ENCODE measurements at places on chromosomes 2 and 18.

DNA sequence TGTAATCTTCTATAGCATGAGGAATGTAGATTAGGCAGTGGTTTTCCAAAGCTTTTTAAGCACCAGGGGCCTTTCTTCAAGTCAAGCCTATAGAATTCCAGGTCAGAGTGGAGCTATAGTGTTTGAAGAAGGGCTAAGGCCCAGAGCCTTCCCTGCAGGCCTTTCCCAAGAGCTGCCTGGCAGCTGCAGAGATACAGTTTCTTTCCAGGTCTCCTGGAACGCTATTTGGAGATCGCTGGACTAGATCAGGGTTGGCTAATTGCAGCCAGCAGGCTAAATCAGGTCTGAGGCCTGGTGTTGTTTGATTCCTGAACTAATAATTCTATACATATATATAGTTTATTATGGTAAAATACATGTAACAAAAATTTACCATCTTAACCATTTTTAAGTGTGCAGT is 319.0 kb upstream of the SPRED2 start:
- no peak for DNase-seq

- DNase-seq, result no peak
Measured at GRCh38 chr2:5938566-5938896, 246.3 kb downstream of the SOX11 start.

- no peak for DNase-seq
Measured at GRCh38 chr2:139080244-139080643, 300.1 kb upstream of the NXPH2 start.

GRCh38 chr18:24187049-24187448 is 48.2 kb downstream of the CABYR start:
- no peak for DNase-seq

DNA sequence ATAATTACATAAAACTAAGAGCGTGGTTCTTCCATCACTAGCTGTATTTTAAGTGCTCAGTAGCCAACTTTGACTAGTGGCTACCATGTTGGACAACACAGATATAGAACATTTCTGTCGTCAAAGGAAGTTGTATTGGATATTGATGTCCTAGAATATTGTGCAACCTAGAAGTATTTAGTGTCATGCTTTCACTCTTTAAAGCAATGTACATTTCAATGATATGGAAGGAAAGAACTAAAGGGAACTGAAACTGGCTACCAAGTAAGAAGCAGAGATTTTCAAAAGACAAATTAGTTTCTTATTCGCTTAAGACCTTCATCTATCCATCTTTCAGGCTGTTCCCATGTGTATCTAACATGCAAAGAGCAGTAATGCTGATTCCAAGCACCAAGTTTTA is 85.4 kb upstream of the EML6 start:
- DNase-seq, result no peak

GRCh38 chr2:207012461-207012860 is 73.1 kb downstream of the CPO start:
- no peak for DNase-seq

DNA sequence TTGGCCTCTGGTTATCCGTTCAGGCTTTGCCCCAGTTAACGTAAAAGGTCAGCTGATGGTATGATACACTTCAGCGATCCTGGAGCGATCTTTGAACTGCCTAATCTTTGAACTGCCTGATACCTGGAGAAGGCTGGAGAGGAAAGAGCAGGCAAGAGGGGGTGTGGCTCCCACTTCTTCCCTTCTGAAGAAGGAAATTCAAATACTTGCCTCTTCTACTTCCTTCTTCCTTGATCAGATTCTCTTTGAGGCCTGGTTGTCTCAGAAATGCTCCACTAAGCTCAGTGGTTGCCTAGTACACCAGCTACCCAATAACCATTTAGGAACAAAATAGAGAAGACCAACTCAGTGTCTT is 619 bp downstream of the GALM start:
- DNase-seq, result peak; percentile 19

GRCh38 chr2:17182399-17182798 is 335.8 kb downstream of the RAD51AP2 start:
- no peak for DNase-seq

DNA sequence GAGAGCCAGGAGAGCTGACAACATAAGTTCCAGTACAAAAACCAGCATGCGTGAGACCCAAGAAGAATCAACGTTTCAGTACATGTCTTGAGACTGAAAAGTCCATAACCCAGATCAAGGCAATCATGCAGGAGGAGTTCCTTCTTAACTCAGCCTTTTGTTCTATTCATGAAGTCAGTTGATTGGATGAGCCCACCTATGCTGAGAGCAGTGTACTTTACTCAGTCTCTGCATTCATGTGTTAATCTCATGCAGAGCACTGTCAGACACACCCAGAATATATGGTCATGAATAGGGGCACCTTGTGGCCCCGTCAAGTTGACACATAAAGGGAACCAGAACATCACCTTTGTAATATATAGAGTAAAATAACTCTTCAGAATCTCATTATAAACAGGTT is 653.6 kb upstream of the CNTNAP5 start:
- no peak for DNase-seq

Measured in stimulated activated CD4-positive, alpha-beta T cell treated with anti-CD3 and anti-CD28 coated beads, Interleukin-2, amount 100 ng/mL, for 24 hours (primary cell).